ENCODE measurements at places on chromosomes 12 and 14.

GRCh38 chr14:39339003-39339402 is 93.2 kb downstream of the FBXO33 start:
- no peak for DNase-seq

- peak; percentile 23 for DNase-seq
These were observed 4.6 kb downstream of the AHNAK2 start for GRCh38 chr14:104973385-104974145.

- no peak for DNase-seq
These were observed 55.4 kb downstream of the SAMD4A start for GRCh38 chr14:54622192-54622958.

DNA sequence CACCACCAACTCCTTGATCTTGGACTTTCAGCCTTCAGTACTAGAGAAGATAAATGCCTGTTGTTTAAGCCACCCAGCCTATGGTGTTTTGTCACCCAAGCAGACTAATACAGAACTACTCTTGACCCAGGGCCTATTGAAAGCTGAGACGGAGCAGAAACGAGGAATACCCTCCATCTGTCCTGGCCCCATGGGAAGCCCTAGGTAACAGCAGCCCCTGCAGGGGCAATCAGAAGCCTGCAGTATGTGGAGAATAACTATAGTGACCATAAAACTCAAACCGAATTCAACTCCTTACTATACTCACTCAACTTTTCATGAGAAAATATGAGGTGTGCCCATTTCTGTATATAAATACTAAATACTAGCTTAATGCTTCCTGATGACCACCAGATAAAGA is 307.4 kb downstream of the NUAK1 start:
- no peak for DNase-seq

- peak; percentile 89 for DNase-seq
These were observed 81.6 kb upstream of the MED13L start for GRCh38 chr12:116358893-116359761.

DNA sequence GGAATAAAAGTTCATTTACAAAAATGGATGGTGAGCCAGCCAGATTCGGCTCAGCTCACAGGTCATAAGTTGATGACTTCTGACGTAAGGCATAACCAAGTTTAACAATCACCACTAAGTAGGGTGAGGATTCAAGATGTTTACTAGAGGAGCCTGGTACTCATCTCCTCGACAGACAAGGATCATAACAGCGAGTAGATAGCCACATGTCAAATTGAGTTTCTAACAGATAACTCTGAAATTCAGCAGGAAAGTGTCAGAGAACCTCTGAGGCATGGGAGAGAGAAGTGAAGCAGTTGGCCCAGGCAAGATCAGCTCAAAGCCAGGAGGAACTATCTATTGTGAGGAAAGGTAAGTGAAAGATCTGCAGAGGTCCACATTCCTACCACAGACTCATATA is 208.7 kb downstream of the NELL2 start:
- DNase-seq, result no peak

DNA sequence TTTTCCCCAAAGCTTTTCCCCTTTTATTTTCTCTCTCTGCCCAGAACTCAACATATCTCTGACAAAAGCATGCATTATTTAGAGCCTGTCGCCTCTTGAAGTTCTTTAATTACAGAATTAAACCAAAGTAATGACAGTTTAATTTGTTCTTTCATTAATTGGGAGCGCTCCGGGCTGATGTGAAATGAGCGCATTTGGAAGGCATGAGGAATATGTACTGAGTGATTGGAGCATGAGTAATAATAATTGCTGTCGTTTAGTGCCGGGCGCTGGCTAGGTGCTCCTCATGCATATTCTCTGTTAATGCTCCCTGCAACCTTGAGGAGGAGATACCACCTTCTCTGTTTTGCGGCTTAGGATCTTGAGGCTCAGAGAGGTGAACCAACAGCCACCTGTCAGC is 120.5 kb downstream of the SLC25A47 start:
- DNase-seq, result peak; percentile 62

DNA sequence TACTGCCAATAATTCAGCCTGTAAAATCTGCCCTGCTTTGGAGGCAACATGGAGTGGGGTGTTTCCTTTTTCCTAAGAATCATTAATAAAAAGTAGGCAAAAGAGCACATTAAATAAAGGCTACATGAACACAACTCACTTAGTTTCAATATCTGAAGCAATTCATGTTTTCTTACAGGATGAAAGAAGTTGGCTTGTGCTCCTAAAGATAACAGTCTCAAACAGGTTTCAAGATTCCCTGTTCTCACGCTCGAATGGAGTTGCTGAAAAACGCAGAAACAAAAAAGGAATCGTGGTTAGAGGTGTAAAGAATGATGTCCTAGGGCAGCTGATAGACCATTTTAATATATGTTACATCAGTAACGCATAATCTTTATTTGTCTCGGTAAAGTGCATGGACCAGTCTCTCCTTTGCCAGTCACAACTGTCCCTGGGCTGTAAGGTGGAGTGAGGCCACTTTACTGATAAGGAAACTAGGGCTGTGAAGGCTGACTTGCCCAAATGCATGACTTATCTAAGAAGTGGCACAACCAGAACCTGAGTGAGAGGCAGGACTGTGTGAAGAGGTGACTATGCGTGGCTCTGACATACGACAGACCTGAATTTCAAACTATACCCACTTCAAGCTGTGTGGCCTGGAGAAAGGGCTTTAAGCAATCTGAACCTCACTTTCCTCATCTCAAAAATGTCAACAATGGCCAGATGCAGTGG is 12.6 kb downstream of the GIT2 start:
- no peak for DNase-seq

- no peak for DNase-seq
These were observed 774 bp downstream of the CHGA start for GRCh38 chr14:92923744-92924103.

- no peak for DNase-seq
These were observed 1.7 kb downstream of the LMBR1L start for GRCh38 chr12:49108958-49109404.
